ENCODE measurements at places on chromosomes 13 and 19. TPM values are rescaled to one million over a fixed set of nuclear protein-coding genes. Genes with fewer than 3 reads are reported as not detected.

DNA sequence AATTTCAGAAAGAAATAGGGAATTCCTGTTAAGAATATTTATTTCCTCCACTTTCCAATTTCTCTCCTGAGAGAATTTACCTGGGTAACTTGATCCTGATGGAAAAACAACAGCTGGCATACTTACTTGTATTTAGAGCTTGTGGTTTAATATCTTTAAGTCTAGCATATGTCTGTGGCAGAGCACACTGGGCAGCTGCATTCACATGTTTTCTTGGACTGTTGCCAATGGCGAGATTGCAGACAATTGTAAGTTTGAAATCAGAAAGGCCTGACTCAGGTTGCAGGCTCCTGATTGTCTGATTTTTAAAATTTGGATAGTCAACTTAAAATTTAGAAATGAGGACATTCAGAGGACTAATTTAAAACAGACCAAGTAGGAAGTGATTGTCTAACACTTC, 66.9 kb downstream of the NHLRC3 start:
- no peak for DNase-seq
- H3K36me3 ChIP-seq, result no peaks in the 10 kb centered on the region
- H3K27ac ChIP-seq, result no peak overlapping the region

- no peaks in the 10 kb centered on the region for H3K4me1 ChIP-seq
- H3K27ac ChIP-seq, result no peak overlapping the region
- DNase-seq, result no peak
- no peak overlapping the region for H3K4me3 ChIP-seq
Observed at GRCh38 chr19:13689085-13689484, 75.2 kb upstream of the MRI1 start.

The OR7C1 gene
- 0.30 TPM for total RNA-seq

The PNMA8A gene
- 4.3 TPM for total RNA-seq

The MBD3L3 gene
- total RNA-seq, result not detected

- no peaks in the 10 kb centered on the region for H3K36me3 ChIP-seq
- peak overlapping the region; percentile 96 for H3K27ac ChIP-seq
- DNase-seq, result no peak
- no peaks in the 10 kb centered on the region for H3K4me1 ChIP-seq
- H3K4me3 ChIP-seq, result no peak overlapping the region
- H3K27me3 ChIP-seq, result no peaks in the 10 kb centered on the region
Observed at GRCh38 chr19:16284505-16284904, 40.1 kb upstream of the KLF2 start.

GRCh38 chr13:32911506-32911905, 104.7 kb upstream of the KL start:
- no peaks in the 10 kb centered on the region for H3K27me3 ChIP-seq
- no peak for DNase-seq
- no peaks in the 10 kb centered on the region for H3K36me3 ChIP-seq
- H3K27ac ChIP-seq, result no peak overlapping the region
- no peaks in the 10 kb centered on the region for H3K4me1 ChIP-seq

GRCh38 chr13:113151745-113152690, 6.4 kb upstream of the PROZ start:
- H3K4me1 ChIP-seq, result no peaks in the 10 kb centered on the region
- H3K27me3 ChIP-seq, result peaks cover 5% of the 10 kb centered on the region
- peak overlapping the region; percentile 53 for H3K4me3 ChIP-seq
- no peaks in the 10 kb centered on the region for H3K36me3 ChIP-seq
- no peak for DNase-seq

- peaks cover 14% of the 10 kb centered on the region for H3K36me3 ChIP-seq
- DNase-seq, result no peak
- H3K4me3 ChIP-seq, result no peak overlapping the region
- H3K27me3 ChIP-seq, result no peaks in the 10 kb centered on the region
- H3K4me1 ChIP-seq, result peaks cover 19% of the 10 kb centered on the region
Observed at GRCh38 chr13:41699759-41700158, 242.4 kb downstream of the RGCC start.

GRCh38 chr13:76329004-76329403, 557.2 kb downstream of the KCTD12 start:
- DNase-seq, result no peak
- no peaks in the 10 kb centered on the region for H3K4me1 ChIP-seq
- no peaks in the 10 kb centered on the region for H3K27me3 ChIP-seq
- H3K4me3 ChIP-seq, result no peak overlapping the region
- H3K27ac ChIP-seq, result no peak overlapping the region
- no peaks in the 10 kb centered on the region for H3K36me3 ChIP-seq

DNA sequence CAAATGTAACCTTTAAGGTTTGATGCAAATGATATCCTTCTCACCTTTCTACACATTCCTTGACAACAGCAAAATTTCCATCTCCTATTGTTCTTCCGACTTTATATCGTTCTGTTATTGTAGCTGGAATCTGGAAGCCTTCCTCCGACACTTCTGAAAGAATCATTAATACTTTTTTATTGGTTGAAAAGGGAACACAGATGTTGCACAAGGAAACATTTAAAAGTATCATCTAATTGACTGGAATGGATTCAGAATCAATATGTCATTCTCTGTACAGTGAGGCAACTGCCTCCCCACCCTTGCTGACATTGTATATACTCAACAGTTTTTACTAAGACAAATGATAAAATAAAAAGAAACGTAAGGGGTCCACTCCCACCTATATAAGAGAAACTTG, 295.2 kb downstream of the DCLK1 start:
- no peak overlapping the region for H3K27ac ChIP-seq
- H3K36me3 ChIP-seq, result no peaks in the 10 kb centered on the region
- H3K4me1 ChIP-seq, result no peaks in the 10 kb centered on the region
- no peaks in the 10 kb centered on the region for H3K27me3 ChIP-seq

The CLDND2 gene
- total RNA-seq, result not detected

GRCh38 chr13:98214707-98215106, 37.6 kb upstream of the RNF113B start:
- no peaks in the 10 kb centered on the region for H3K27me3 ChIP-seq
- peaks cover 15% of the 10 kb centered on the region for H3K36me3 ChIP-seq
- H3K4me3 ChIP-seq, result no peak overlapping the region
- H3K4me1 ChIP-seq, result no peaks in the 10 kb centered on the region

DNA sequence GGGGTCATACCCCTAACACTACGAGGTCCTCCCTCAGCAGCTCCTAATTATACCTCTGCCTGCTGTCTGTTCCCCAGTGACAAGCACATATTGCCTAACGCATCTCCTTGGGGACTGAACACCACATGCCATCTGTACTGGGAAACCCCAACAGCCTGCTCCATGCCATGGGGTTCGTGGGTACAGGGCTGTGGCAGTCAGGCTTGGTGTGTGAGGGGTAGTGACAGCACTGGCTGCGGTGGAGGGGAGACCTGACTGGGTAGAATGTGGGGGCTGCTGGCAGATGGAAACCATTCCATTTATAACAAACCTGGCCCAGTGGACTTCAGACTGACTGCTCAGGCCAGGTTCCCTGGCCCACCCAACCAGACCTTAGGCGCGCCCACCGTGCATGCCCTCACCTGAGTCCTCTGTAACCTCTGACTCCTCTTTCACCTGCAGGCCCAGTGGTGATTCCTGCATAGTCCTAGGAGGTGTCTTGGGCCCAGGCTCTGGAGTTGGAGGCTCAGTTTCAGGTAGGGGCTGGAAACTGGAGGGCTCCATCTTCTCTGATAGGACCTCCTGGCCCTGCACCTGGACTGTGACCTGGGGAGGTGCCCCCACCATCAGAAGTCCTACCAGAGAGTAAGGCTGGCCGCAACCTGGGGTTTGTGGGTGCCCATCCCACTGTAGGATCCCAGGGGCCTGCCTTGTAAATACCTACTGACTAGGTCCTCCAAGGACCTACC, 3.0 kb downstream of the MZF1 start:
- no peak overlapping the region for H3K27ac ChIP-seq
- no peaks in the 10 kb centered on the region for H3K27me3 ChIP-seq
- DNase-seq, result peak; percentile 8
- no peak overlapping the region for H3K4me3 ChIP-seq
- peaks cover 60% of the 10 kb centered on the region for H3K36me3 ChIP-seq

The ADAT3 gene
- total RNA-seq, result 2.4 TPM

The TRPC4 gene
- 0.60 TPM for total RNA-seq

The KCTD15 gene
- 51.0 TPM for total RNA-seq

- H3K27me3 ChIP-seq, result no peaks in the 10 kb centered on the region
- H3K4me1 ChIP-seq, result peaks cover 17% of the 10 kb centered on the region
- no peak overlapping the region for H3K27ac ChIP-seq
Observed at GRCh38 chr19:55275851-55276719, 3.8 kb downstream of the HSPBP1 start.

- no peaks in the 10 kb centered on the region for H3K4me1 ChIP-seq
- no peak overlapping the region for H3K27ac ChIP-seq
- H3K27me3 ChIP-seq, result no peaks in the 10 kb centered on the region
- H3K36me3 ChIP-seq, result no peaks in the 10 kb centered on the region
- DNase-seq, result no peak
- no peak overlapping the region for H3K4me3 ChIP-seq
Observed at GRCh38 chr13:58081301-58081820, 449.8 kb downstream of the PCDH17 start.

GRCh38 chr13:114263578-114263977, 17.8 kb upstream of the UPF3A start:
- H3K4me1 ChIP-seq, result no peaks in the 10 kb centered on the region
- H3K4me3 ChIP-seq, result no peak overlapping the region
- no peaks in the 10 kb centered on the region for H3K27me3 ChIP-seq
- peaks cover 96% of the 10 kb centered on the region for H3K36me3 ChIP-seq
- no peak overlapping the region for H3K27ac ChIP-seq

The ZNF845 gene
- total RNA-seq, result 5.7 TPM

GRCh38 chr19:50460161-50460765, 16.0 kb upstream of the EMC10 start:
- DNase-seq, result no peak
- no peaks in the 10 kb centered on the region for H3K27me3 ChIP-seq
- H3K36me3 ChIP-seq, result no peaks in the 10 kb centered on the region

- no peaks in the 10 kb centered on the region for H3K27me3 ChIP-seq
- H3K4me1 ChIP-seq, result peaks cover 11% of the 10 kb centered on the region
- no peak overlapping the region for H3K27ac ChIP-seq
- H3K36me3 ChIP-seq, result no peaks in the 10 kb centered on the region
- no peak for DNase-seq
Observed at GRCh38 chr13:40211586-40211968, 454.9 kb downstream of the FOXO1 start.

DNA sequence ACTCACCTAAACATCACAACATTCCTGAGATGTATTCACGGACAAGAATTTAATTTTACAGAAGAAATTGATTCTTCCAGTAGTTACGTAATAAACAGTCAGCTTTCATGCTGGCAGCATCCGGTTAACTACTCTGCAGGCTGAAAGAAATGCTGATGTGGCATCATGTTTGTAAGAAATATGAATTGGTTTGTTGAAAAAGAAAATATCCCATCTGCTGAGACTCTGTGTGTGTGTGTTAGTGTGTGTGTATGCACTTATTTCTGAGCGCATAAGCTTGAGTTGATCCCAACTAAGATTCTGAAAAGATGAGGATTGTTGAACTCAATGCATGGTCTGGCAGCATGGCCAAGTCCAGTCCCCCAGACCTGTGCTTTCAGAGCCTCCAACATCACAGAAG, 74.3 kb upstream of the FAM216B start:
- no peaks in the 10 kb centered on the region for H3K27me3 ChIP-seq
- no peak for DNase-seq
- H3K4me3 ChIP-seq, result no peak overlapping the region
- H3K4me1 ChIP-seq, result no peaks in the 10 kb centered on the region
- no peaks in the 10 kb centered on the region for H3K36me3 ChIP-seq
- no peak overlapping the region for H3K27ac ChIP-seq

- no peak for DNase-seq
- no peak overlapping the region for H3K4me3 ChIP-seq
- no peak overlapping the region for H3K27ac ChIP-seq
- H3K27me3 ChIP-seq, result no peaks in the 10 kb centered on the region
- H3K36me3 ChIP-seq, result no peaks in the 10 kb centered on the region
- H3K4me1 ChIP-seq, result no peaks in the 10 kb centered on the region
Observed at GRCh38 chr13:24341439-24341838, 32.1 kb downstream of the C1QTNF9 start.

DNA sequence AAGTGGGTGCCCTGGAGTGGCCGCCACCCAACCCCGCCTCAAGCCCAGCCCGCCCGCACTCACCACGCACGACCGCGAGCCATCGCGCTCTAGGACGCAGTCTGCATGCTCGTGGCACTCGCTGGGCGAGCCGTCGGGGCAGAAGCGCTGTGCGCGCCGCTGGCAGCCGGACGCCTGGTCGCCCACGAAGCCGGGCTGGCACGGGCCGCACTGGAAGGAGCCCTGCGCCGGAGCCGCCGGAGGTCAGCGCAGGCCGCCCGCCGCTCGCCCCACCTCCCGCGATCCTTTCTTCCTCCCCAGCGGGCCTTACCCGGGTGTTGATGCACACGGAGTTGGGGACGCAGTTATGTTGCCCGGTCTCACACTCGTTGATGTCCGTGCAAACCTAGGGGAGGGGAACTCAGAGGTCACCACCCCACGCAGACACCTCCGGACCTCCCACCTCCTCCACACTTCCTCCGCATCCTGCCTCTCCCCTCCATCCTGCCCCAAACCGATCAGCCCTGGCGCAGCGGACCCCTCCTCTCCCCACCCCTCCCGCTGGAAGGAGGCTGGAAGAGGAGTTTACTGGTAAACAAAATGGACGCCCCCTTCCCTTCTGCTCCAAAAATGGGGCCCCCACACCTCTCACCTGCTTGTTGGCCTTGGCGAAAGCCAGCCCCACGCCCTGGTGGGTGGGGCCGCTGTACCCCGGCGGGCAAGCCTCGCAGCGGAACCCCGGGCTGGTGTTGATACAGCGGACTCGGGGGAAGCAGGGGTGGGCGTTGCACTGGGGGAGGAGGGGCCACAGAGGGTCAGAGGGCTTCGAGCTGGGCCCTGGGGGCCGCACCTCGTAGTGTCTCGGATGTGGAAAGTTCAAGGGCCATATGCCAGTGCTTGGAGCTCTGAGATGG, 2.3 kb downstream of the COMP start:
- no peaks in the 10 kb centered on the region for H3K36me3 ChIP-seq
- no peak overlapping the region for H3K27ac ChIP-seq
- no peak overlapping the region for H3K4me3 ChIP-seq
- DNase-seq, result no peak
- H3K4me1 ChIP-seq, result no peaks in the 10 kb centered on the region
- peaks cover 3% of the 10 kb centered on the region for H3K27me3 ChIP-seq

The ZNF223 gene
- 7.3 TPM for total RNA-seq

- H3K27me3 ChIP-seq, result no peaks in the 10 kb centered on the region
- H3K4me1 ChIP-seq, result peaks cover 20% of the 10 kb centered on the region
- no peak for DNase-seq
Observed at GRCh38 chr19:11021760-11022144, 60.9 kb downstream of the SMARCA4 start.

- H3K27ac ChIP-seq, result no peak overlapping the region
- no peak for DNase-seq
- peak overlapping the region; percentile 44 for H3K4me3 ChIP-seq
Observed at GRCh38 chr13:33787051-33787591, 30.8 kb upstream of the RFC3 start.

Data from tibial nerve (tissue), 4 donors.